LoVo (cell line): ENCODE measurements at places on chromosomes 7 and 10.

DNA sequence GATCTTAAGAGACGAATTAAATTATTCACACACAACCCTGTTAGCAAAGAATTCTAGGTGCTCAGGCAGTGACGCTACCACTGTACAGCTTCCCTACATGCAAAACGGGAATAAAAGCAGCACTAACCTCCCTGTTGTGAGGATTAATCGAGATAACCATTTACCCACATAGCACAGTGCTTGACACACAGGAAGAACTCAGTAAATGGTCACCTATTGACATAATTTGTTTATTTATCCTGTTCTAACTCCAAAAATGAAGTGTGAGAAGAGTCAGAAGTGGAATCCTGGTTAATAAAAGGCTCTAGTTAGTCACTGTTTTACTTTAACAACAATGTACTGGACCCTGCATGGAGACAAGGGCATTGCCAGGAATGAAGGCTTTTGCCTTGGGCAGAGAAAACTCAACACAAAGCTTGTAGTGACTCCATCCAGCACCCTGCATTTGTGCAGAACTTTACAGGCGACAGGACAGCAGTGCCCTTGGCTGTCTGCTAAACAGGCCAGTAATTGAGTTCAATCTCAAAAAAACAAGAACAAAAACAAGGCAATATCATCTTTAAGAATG, 103.8 kb downstream of the SORBS1 start:
- no peak for DNase-seq

DNA sequence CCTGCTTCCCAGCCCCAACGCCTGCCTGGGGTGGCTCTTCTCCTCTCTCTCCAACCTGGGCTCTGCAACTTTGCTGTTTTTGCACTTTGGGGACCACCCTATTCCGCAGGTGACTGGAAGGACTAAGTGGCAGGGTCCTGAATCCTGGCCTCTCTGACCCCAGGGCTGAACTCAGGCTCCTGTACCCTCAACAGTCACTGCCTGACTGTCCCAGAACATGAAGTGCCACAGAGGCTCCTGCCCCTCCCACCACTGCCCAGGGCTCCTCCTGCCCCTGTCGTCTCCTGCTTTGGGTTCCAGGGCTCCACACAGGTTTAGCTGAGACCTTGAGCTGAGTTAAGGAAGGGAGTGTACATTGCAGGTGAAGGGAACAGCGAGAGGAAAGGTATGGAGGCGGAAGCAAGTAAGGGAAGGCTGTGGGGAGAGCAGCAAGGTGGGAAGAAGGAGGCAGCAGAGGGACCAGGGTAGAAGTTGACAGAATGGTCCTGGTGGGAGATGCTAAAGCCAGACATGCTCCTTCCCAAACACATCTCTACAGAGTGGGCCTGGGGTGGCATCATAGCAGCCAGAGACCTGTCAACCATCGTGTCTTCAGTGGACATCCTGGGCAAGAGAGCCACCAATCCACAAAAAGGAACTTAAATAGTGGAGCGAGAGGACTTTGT, 5.7 kb upstream of the GRID1 start:
- no peak for DNase-seq

DNA sequence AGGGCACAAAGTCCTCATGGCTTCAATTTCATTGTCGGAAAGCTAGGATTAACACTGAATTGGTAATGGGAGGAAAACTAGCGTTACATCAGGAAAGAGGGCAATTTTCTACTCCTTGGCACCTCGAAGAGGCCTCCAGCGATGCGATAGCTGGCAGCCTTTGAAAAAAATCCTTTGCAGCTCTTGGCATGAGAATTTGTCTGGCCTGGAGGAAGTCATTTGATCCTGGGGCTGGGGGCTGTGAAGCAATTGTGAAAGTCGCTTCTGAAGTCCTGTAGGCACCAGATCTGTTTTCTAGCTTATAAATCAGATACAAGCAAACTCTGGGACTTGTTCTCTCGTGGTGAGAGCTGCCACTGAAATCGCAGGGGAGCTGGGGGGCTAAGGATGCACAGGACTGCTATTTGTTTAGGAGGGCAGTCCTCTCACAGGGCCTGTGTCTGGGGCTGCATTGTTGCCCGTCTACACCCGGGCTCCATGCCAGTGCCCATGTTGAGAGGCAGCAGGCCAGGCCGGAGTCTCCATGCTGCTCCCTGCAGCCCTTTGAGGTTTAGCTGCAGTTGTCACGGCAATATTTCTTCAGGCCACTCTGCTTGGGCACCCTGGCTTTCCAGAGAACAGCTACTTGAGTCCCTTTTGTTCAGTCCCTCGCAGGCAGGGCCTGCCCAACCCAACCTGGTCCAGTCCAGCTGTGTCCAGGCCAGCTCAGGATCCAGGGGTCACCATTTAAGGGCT, 206.8 kb upstream of the LYZL1 start:
- no peak for DNase-seq

- no peak for DNase-seq
Observed at GRCh38 chr7:131449373-131449902, 107.0 kb downstream of the PODXL start.

GRCh38 chr10:124802313-124802675, 675 bp downstream of the ABRAXAS2 start:
- DNase-seq: no peak

DNA sequence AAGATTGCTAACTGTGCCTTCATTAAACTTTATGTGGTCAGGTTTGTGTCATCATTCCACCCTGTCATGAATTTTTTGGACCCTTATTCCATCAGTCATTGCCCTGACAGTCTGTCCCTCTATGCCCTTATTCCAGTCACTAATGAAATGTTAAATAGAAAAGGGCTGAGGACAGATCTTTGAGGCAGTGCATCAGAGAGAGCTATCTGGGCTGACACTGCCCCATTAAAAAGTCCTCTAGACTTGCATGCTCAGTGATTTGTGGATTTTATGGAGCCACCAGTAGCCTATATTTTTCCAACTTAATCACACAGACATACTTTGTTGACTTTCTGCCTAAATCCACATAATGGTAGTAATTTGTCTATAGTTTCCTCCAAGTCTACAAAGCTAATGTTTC, 264.7 kb upstream of the YAE1 start:
- DNase-seq: no peak

DNA sequence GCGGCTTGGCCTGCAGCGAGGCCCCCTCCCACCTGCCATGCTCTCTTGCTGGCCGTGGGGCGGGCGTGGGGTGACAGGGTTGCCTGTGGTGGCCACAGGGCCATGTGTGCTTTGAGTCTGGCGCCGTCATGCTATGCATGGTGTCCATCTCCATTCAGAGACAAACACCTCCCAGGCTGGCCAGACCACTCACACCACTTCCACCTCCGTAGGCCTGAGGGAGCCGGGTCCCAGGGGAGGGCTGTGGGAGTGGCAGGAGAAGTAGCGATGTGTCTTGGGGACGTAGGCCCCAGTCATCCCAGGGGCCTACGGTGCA, 65.5 kb downstream of the DNAJB6 start:
- no peak for DNase-seq

- no peak for DNase-seq
Observed at GRCh38 chr10:90872648-90873020, 860 bp downstream of the RPP30 start.

DNA sequence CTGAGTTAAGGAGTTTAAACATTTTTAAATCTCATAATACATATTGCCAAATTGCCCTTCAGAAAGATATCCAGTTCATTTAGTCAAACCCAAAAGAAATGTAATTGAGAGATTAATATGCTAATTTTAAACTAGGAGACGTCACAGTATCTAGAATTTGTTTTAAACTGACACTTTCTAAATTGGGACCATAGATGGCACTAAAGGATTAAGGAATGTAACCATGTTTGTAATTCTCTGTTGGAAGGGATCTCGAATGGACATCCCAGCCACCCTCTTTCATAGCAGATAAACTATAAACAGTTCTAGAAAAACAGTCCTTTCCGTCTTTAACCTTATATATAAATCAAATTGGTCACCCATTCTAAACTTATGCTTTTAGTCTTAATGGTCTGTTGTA, 30.0 kb upstream of the SAMD9L start:
- no peak for DNase-seq
